ENCODE measurements at places on chromosomes 7 and 10.
A peak's percentile ranks its signal among the peaks of the same experiment; 100 is the strongest.

DNA sequence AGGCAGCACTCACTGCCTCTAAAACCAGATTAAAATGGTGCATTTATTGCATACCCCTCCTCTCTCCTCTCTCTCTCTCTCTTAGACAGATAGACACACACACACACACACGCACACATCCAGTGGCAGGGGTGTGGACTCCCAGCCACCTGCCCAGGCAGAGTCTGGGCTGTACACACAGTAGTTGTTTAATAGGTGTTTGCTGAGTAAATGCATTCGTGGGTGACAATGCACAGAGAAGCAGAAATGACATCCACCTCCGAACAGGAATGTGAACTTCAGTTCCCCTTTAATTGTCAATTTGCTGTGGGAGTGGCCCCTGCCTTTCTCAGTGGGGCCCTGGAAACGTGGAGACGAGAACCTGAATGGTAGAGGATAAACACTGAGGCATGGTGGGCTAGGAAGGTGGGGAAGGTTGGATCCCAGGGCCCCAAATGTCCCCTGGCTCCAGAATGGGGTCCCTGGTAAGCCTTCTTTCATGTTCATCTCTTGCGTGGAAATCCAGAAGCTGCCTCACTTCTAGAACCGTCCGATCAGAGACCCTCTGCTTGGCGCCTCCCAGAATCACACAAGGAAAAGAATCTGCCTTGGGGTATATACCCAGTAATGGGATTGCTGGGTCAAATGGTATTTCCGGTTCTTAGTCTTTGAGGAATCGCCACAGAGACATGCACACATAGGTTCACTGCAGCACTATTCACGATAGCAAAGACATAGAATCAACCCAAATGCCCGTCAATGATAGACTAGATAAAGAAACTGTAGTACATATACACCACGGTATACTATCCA, 58.5 kb upstream of the ECHDC3 start:
- DNase-seq = no peak

DNA sequence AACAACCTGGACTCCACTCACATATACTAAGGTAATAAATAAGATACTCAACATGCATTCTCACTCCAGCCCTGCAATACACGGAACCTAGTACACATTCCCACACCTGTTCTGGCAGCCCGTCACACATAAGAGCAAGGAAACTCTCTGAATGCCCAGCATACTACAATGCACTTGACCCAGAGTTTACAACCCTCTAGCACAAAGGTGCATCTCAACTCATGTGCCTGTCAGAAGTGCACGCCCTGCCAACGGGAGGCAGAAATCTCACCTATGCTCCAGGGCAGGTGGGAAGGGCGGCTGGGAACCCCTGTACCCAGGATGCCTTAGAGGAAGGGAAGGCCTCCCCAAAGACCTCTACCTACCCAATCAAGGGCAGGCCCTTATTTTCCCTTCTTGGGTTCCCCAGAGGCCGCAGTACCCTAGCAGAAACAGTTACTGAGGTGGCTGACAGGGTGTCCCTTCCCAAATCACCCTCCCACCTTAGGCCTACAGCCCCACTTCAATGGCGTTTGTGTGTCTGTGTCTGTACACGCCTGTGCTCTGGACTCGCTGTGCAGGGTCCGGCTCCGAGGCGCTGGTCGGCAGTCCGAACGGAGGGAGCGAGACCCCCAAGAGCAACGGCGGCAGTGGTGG, 2.0 kb downstream of the EVX1 start:
- DNase-seq = no peak

DNA sequence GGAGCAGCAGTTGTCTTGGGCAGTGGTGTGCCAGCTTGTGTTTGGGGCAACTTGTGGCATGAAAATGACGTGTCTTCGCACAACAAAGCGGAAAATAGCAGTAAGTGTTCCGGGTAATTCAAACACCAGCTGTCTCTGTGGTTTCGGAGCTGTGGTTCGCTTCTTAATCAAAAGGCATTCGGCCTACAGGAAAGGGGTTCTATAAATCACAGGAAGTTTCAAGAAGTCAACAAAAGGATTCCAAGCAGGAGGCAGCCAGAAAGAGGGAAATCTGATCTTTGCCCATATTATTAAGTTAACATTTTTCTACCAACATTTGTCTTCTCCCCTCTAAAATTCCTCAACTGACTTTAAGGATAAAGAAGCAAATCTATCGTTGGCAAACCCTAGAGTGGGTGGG, 353.4 kb downstream of the FGFR2 start:
- DNase-seq = no peak

DNA sequence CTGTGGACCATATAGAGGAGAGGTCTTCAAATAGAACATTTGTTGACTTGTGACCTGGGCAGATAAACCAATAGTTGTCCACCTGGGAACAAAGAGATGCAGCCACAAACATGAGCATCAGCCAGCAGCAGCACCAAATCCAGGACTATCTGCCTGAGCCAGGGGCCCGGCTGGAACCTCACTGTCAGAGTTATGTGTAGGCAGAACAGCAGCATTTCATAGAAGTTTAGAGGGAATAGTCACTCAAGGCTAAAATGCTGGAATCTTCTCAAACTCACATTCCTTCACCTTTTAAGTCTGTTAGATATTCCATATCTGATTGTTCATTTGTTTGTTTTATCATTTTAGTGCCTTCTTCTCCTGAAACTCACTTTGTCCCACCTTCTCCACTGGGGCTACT, 72.2 kb upstream of the IL6 start:
- DNase-seq = no peak

DNA sequence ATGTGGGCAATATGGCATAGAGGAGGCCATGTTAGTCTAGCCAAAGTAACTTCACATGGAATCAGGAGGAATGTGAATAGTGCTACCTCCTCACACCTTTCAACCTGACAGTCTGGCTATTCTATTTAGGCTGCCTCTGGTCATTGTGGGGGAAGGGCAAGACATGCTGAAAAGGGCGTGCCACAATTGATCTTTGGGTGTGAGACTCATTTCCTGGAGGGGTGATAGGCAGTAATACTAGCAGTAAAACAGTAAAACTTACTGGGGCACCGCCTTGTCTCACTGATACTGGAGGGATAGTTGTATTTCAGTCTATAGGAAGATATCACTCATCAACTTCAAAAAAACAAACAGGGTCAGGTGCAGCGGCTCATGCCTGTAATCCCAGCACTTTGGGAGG, 88.7 kb downstream of the TMEM168 start:
- no peak for DNase-seq

GRCh38 chr10:12909836-12910185, 91.7 kb downstream of the CCDC3 start:
- no peak for DNase-seq

GRCh38 chr10:76397181-76398042, 966.0 kb downstream of the LRMDA start:
- DNase-seq = no peak

- DNase-seq = no peak
Observed at GRCh38 chr10:31291123-31291522, 27.9 kb upstream of the ZEB1 start.

GRCh38 chr10:112298581-112298980, 15.4 kb downstream of the TECTB start:
- no peak for DNase-seq

DNA sequence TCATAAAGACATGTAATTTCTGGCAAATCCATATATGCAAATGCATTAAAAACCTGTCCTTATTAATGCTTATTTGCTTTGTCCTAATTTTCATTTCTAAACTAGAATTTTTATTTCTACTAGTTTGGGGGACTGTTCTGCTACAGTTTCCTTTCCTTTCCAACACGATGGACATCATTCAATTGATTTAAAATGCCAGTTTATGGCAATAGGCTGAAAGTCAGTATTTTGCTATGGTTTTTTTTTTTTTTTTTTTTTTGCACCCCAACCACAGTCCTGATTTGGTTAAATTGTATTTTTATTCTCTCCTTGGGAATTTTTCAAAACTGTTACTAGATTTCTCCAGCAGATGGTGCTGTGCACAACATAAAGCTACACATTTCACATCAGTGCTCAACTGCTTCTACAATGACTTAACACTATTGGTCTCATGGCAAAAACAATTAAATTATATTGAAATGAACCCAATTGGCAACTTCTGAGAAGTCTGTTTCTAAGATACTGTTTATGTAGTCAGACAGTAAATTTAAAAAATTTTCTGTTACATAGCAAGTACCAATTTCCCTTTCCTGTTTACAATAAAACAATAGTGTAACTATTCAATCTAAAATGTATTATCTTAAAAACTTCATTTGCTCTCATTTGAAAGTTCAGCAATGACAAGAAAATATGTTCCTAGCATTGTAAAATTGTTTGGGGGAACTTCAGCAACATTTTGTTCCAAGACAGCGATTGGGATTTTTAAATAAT, 193.8 kb upstream of the CCDC6 start:
- DNase-seq = peak; percentile 50

DNA sequence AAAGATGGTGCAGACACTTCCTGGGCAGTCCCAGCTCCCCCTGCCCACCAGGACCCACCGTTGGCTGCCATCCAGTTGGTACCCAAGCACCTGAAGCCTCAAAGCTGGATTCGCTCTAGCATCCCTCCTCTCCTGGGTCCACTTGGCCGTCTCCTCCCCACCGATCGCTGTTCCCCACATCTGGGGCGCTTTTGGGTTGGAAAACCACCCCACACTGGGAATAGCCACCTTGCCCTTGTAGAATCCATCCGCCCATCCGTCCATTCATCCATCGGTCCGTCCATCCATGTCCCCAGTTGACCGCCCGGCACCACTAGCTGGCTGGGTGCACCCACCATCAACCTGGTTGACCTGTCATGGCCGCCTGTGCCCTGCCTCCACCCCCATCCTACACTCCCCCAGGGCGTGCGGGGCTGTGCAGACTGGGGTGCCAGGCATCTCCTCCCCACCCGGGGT, 14.5 kb upstream of the LIMK1 start:
- DNase-seq = no peak

DNA sequence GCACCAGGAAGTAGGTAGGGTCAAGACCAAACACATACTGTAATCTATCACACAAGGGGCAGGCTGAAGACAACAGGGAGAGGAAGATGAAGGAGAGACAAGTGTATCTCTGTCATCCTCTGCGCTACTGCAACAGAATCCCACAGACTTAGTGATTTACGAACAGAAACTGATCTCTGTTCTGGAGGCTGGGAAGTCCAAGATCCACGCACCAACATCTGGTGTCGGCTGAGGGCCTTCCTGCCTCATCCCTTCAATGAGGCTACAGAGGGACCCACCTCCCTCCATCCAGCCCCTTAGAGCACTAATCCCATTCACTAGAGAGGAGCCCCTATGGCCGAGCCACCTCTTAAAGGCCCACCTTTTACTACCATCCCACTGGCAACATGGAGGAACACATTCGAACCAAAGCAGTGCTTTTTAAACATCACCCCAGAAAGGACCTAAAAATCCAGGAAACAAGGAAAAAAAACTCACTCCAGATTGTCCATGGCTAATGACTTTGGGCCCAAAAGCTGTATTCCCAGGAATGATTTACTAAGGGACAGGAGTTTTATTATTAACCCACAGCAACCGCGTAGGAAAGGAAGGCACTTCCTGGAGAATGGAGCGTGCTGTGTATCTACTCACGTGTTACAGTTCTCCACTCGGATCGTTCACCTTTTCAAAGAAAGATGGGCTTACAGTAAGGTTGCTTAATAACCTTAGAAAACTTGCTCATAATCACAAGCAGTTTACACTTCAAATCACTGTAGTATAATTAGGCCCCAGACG, 4.2 kb downstream of the BNIP3 start:
- no peak for DNase-seq

DNA sequence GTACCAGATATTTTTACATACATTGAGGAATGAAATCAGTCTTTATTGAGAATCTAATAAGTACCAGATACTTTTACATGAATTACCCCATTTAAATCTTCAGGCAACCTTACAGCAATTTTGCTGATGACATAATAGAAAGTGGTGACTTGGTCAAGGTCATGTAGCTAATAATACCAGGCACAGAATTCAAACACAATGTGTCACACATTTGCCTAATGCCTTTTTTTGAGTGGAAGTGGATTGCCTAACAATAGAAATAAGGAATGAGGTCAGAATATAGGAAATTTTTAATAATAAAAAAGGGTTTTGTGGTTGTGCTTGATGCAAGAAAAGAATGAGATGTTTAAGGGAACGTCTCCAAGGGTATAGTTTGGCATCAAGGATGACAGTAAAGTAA, 466.6 kb upstream of the IGFBP3 start:
- no peak for DNase-seq

DNA sequence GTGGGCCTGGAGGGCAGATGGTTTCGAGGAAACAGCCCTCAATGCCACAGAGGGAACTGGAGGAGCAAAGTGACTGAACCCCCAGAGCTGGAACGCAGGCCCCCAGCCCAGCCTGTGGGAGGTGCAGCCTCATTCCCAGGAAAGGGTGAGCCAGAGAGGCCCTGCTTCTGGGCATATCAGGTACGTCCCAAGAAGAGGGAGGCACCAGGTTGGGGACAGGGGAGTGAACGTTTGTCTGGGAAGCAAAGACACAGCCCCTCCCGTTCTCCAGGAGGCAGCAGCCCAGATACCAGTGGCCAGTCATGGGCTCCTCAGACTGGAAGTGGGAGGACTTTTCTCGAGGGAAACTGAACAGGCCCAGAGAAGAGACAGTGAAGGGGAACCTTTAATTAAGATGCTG, 74.3 kb upstream of the RET start:
- DNase-seq = no peak

DNA sequence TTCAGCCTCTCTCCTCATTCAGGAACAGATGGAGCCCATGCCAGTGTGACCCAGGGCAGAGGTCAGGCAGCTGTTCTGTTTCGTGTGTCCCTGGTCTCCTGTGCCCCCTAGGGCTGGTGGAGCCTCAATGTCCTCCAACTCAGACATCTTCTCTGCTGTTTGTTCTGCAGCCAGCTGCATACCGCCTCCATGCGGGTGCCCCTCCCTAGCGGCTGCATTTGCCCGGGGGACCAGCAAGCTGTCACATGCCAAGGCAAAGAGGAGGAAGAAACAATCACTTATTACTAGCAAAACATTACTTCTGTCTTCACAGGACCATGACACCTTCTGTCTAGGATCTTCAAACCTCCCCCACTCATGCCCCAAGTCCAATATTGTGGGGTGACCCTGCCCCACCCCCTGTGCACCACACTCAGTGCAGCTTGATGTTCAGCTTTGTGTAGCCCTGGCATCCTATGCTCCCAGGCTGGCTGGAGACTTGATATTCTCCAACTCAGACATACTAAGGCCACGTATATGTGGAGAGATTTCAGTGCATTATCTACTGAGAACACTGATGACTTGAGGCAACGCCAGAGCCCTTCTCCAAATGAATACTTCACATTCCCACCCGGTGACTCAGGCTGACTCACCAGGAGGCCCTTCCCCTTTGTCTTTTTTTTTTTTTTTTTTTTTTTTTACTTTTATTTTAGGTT, 188.9 kb downstream of the SKIDA1 start:
- no peak for DNase-seq

GRCh38 chr10:31458974-31459373, 140.0 kb downstream of the ZEB1 start:
- DNase-seq = no peak
